NCI-H2107 (cell line): ENCODE measurements at places on chromosomes 11 and 22.

- DNase-seq: no peak
Measured at GRCh38 chr22:19992921-19993355, 23.7 kb downstream of the ARVCF start.

DNA sequence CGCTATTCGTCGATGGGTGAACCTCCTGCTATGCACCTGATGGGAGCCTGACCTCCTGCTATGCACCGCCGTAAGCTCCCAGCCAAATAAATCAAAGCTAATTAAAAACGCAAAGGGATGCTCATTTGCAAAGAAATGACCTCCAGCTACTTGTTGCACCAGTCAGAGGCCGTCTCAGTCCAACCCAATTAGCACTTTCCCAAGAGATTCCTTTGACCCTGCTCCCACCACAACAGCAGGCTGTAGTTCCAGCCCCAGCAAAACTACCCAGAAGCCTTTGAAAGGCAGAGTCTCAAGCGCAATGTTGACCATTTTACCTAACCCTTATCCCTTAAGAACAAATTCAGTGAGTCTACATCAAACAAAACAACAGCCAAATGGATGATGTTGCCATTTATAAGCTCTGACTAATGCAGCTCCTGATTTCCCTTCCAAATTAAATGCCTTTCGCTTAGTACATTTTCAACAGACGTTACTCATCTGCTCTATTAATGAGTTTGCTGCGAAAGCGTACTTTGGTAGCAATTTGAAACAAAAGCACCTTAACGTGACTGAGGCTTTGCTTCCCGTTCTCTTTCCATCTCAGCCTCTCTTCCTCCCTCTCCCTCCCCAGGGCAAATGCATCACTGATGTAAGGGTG lies 17.2 kb upstream of the BSX start:
- DNase-seq: no peak

- DNase-seq: no peak
Measured at GRCh38 chr22:47965896-47966295, 1203.4 kb downstream of the TBC1D22A start.

GRCh38 chr11:90100431-90100830 lies 14.7 kb downstream of the UBTFL1 start:
- no peak for DNase-seq

DNA sequence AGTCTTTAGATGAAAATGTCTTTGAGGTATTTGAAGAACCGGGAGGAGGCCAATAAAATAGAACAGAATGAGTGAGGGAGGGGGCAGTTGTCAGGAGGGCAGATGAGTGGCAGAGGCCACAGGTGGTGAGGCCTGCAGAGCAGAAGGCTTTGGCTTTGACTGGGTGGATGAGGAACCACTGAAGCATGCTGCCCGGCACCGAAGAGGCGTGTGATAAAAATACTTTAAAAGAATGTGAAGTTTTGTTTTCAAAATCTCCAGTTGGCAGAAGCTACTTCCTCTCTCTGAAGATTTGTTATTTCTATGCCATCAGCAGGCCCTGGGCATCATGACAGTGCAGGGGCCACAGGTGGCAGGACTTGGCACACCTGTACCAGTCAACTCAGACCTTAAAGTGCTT lies 6.3 kb downstream of the MS4A12 start:
- DNase-seq: no peak

GRCh38 chr11:6111673-6112072 lies 4.2 kb downstream of the OR56B4 start:
- no peak for DNase-seq

DNA sequence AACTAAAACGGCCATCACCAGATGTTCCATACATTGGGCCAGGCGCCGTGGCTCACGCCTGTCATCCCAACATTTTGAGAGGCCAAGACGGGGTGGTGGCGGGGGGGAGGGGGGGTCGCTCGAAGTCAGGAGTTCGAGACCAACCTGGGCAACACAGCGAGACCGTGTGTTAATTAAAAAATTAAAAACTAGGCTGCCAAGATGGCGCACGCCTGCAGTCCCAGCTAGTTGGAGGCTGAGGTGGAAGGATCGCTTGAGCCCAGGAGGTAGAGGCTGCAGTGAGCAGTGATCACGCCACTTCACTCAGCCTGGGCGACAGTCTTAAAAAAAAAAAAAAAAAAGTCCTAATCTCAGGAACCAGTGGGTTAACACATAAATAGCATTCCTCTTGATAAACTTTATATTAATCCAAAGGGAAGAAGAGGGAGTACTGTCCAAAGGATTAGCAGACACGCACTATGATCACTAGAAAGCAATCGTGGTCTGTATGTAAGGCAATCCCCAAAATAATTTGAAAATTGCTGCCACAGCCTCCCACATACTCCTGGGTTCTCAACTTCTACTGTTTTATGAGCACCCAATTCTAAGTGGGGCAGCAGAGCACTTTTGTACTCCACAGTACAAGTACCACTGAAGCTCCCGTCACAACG lies 604 bp downstream of the PUS3 start:
- no peak for DNase-seq

GRCh38 chr11:92245700-92246271 lies 21.2 kb downstream of the FAT3 start:
- no peak for DNase-seq

- no peak for DNase-seq
Measured at GRCh38 chr11:120032766-120033390, 105.0 kb downstream of the TRIM29 start.

GRCh38 chr11:27487706-27488105 lies 15.1 kb upstream of the LGR4 start:
- DNase-seq: no peak

- no peak for DNase-seq
Measured at GRCh38 chr22:29148826-29149225, 56.9 kb upstream of the EMID1 start.
